ENCODE measurements at places on chromosomes 7 and 10. TPM values are rescaled to one million over a fixed set of nuclear protein-coding genes. Genes with fewer than 3 reads are reported as not detected.

DNA sequence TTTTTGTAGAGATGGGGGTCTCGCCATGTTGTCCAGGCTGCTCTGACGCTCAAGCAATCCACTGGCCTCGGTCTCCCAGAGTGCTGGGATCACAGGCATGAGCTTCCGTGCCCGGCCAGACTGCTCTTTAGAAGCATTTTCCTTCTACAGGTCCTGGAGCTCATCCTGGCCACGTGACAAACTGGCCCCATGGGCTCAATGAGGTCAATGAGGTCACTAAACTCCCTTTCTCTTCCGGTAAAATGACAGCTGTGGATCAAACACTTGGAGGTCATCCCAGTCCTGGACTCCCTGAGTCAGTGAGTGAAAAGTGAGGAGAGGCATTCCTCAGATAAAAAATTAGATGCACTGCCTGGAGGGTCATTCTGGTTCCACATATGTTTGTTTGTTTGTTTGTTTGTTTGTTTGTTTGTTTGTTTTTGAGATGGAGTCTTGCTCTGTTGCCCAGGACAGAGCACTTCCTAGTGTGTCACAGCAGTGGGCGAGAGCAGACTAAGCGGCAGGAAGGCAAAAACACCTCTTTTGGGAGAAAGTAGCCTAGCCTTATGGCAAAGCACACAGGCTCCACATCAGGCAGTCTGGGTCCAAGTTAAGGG lies 134.9 kb downstream of the TNS3 start:
- DNase-seq: no peak

The SPDYE9 gene
- not detected for total RNA-seq

The ARHGEF5 gene
- total RNA-seq: 7.4 TPM

The MMP21 gene
- 0.41 TPM for total RNA-seq

- DNase-seq: no peak
These were observed 1342.6 kb downstream of the REEP3 start for GRCh38 chr10:64863836-64864235.

DNA sequence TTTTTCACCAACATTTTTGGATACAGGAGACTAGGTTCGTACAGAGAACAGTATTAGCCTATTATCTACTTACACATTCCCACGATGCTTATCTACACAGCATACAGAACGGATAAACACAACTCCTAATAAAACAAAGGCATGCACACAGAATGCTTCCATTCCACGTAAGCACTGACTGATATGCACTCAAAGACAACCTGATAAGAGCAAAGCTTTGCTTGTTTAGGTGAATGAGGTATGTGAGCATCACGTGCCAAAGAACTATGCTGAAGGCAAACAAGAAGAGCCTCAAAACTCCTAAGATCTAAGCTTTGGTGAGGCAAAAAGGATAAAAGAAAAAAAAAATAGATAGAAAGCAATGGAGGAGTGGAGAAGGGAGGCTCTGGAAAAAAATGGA lies 413.5 kb upstream of the LRRN3 start:
- no peak for DNase-seq

The ZNF3 gene
- total RNA-seq: 28.0 TPM

GRCh38 chr10:98323221-98324164 lies 55.5 kb upstream of the LOXL4 start:
- peak; percentile 16 for DNase-seq

The SORCS3 gene
- 1.4 TPM for total RNA-seq

The FAM25G gene
- not detected for total RNA-seq
